ENCODE measurements at places on chromosomes 1 and 21.

- DNase-seq = no peak
Observed at GRCh38 chr1:89754518-89754917, 66.3 kb upstream of the LRRC8D start.

GRCh38 chr1:215228193-215228592 lies 145.7 kb downstream of the KCNK2 start:
- DNase-seq = no peak

DNA sequence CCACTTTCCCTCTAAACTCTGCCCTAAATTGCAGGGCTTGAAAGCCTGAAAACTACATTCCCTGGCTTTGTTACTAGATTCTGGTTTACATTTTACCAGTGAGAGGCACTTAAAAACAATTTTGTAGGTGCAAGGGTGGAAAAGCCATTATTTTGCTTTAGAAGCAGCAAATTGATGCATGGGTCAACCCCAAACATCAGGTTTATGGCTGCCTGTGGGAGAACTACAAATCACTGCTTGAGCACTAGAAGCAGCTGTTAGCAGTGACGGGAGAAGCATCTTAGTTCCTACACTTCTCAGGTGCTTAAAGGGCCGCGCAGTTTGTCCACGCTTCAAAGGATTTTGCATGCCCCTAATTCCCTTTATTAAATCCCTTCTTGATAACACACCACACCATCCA lies 417.2 kb downstream of the PCP4 start:
- no peak for DNase-seq

DNA sequence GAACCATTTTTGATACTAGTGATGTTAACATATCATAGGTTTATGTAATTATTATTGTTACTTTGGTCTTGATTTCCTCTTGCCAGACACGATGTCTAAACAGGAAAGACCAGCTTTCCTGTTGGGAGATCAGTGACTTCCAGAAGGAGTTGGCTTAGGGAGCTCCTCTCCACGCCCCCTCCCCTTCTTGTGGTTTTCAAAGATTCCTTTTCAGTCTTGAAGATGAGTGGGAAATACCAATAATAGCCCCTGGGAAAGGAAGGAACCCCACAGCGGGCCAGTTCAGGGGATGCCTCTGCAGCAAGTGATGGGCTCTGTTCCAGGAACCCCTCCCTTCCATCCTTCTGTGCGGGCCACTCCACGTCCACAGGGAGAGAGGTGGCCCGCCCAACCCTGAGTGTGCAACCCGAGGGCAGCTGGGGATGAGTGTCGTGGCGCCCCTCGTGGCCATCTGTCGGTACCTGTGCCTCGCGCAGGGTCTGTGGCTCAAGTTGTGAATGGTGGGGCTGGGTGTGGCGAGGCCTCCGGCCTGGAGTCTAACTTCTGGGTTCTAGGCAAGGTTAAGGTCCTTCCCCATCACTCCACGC lies 65.7 kb downstream of the TLR5 start:
- DNase-seq = no peak

- no peak for DNase-seq
Observed at GRCh38 chr1:116824631-116825206, 70.5 kb downstream of the CD2 start.

DNA sequence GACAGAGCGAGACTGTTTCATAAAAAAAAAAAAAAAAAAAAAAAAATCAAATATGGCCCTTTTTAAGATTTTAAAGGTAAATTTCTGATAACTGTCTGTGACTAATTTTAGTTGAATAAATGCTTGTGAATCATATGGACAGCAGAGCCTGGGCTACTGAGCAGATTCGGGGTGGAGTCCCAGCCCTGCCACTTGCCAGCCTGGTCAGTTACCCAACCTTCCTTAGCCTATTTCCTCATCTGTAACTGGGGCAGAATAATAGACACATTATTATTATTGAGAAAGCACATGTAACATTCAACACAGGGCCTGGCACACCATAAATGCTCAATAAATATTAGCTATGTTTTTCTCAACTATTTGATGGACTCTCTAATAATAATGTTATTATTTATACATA lies 11.2 kb upstream of the H3-3A start:
- DNase-seq = no peak

DNA sequence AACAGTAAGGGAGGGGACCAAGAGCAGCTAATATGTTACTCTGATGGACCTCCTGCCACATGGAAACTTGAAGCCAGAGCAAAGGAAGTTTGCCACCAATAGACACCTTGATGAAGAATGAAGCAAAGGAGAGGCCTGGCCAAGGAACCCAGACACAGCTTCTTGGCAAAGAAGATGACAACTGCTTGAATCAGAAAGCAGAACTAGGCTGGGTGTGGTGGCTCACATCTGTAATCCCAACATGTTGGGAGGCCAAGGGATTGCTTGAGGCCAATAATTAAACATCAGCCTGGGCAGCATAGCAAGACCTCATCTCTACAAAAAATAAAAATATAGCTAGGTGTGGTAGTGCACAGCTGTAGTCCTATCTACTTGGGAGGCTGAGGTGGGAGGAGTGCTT lies 31.7 kb upstream of the CAPZB start:
- no peak for DNase-seq

GRCh38 chr1:145778146-145778540 lies 45.8 kb downstream of the RNF115 start:
- no peak for DNase-seq

- DNase-seq = no peak
Observed at GRCh38 chr1:10594595-10595223, 120.0 kb downstream of the PEX14 start.

GRCh38 chr1:101190441-101190840 lies 46.4 kb upstream of the S1PR1 start:
- no peak for DNase-seq

GRCh38 chr1:201537891-201538611 lies 876 bp upstream of the NAV1 start:
- no peak for DNase-seq

DNA sequence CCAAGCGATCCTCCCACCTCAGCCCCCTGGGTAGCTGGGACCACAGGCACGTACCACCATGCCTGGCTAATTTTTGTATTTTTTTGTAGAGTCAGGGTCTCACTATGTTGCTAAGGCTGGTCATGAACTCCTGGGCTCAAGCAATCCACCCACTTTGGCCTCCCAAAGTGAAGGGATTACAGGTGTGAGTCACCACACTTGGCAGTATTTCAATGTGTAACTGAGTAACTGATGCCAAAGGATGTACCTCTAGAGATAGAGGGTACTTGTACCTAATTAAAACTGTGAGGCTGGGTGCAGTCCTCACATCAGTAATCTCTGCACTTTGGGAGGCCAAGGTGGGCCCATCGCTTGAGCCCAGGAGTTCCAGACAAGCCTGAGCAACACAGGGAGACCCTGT lies 258.7 kb upstream of the DMRTA2 start:
- no peak for DNase-seq

GRCh38 chr1:23546897-23547584 lies 12.3 kb downstream of the ID3 start:
- DNase-seq = no peak

GRCh38 chr1:172343240-172344160 lies 77.0 kb upstream of the C1orf105 start:
- DNase-seq = no peak

DNA sequence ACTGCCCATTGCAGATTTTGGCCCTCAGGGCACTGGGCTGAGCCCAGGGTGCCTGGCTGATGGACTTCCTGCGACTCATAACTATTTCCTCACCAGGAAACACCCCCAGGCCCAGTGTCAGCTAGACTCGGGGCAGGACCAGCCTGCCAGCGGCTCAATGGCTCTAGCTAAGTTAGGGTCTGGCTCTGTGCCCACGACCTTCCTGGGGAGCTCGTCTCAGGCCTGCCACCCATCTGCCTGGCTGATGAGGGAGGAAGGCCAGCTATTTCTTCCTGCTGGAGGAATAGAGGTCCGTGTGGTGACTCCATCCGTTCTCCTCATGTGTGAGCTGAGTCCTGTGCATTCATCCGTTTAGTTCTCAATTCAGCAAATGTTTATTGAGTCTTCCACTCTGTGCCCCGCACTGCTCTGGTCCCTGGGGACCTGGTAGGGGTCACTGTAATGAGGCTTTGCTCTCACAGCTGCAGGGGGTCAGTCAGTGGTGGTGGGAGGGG lies 44.5 kb downstream of the KIRREL1 start:
- no peak for DNase-seq

DNA sequence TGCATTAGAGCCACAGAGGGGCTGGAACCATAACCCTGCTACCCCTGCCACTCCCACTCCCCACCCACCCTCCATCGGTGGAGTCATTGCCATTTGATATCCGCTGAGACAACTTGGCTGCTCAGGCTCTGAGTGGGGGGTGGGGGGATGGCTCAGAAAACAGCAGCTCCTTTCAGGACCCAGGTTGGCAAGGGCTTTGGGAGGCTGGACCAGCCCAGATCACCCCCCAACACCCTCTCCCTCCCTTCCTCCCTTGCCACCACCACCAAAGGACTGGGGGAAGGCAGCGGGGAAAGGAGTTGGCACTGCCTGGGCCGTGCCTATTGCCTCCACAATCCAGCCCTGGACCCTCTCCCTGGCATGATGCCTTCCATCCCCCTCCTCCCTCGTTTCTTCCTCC lies 1.7 kb downstream of the KCNJ10 start:
- no peak for DNase-seq

DNA sequence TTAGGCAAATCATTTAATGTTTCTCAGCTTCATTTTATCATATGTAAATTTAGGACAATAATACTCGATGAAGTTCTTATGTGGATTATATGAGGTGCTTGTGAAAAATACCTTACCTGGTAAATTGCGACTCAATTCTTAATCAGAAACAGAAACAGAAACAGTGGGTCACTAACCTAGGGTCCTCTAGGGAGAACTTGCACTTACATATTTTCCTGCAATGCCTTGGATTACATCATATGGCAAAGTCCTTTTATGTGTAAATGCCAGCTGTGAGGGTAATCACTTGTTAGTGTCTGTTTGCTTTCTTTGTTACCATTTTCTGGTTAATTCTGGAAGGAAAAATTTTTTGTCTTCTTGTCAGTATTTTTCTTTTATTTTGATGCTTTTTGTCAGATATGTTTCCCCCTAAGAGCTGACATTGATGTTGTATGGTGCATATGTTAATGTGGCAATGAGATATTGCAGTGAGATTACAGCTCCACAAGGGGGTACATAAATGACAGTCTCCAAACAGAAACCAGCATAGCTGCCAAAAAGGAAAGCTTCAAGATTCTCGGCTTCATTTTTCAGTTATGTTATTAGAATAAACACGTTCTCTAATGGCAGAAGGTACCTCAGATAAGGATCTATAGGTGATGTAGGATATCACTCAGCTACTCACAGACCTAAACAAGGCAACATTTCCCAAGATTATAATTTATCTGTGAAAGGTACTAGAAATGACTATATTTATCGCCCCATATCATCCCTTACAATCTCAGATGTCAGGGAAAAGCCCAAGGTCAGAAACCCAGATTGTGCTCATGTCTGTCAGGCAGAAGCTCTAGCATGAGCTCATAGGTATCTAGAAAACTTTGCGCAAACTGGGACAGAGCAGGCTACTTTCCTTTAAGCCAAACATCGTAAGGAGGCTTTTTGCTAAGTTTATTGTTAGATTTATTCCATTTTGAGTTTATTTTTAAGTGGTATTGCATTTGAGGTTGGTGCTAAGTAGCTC lies 119.9 kb downstream of the FASLG start:
- no peak for DNase-seq

- DNase-seq = no peak
Observed at GRCh38 chr1:14842361-14842760, 243.9 kb downstream of the KAZN start.

- DNase-seq = no peak
Observed at GRCh38 chr1:9305216-9305615, 12.5 kb downstream of the SPSB1 start.

DNA sequence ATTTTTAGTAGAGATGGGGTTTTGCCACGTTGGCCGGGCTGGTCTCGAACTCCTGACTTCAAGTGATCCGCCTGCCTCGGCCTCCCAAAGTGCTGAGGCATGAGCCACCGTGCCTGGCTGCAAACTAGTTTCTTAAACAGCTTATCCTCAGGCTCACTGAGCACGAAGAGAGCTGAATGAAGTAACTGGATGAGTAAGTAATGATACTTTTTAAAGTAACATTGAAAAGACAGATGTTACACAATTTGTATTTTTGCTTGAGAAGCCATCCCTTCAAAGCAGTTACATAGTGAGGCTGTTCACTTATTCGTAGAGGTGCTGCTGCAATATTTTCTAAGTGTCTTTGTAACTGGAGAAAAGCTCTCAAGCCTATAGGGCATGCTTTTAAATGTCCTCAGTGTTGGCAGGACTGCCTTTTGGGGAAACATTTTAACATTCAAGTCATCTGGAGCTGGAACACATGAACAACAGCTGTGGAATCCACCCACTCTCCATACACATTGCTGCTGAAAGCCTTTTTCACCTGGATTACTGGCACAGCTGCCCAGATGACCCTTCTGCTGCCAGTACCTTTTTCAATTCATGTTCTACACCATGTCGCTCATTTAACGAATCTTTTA lies 2.7 kb upstream of the YBX1 start:
- DNase-seq = no peak

- no peak for DNase-seq
Observed at GRCh38 chr1:31795096-31795675, 20.6 kb downstream of the SPOCD1 start.

- no peak for DNase-seq
Observed at GRCh38 chr1:163410073-163410999, 88.6 kb downstream of the NUF2 start.

DNA sequence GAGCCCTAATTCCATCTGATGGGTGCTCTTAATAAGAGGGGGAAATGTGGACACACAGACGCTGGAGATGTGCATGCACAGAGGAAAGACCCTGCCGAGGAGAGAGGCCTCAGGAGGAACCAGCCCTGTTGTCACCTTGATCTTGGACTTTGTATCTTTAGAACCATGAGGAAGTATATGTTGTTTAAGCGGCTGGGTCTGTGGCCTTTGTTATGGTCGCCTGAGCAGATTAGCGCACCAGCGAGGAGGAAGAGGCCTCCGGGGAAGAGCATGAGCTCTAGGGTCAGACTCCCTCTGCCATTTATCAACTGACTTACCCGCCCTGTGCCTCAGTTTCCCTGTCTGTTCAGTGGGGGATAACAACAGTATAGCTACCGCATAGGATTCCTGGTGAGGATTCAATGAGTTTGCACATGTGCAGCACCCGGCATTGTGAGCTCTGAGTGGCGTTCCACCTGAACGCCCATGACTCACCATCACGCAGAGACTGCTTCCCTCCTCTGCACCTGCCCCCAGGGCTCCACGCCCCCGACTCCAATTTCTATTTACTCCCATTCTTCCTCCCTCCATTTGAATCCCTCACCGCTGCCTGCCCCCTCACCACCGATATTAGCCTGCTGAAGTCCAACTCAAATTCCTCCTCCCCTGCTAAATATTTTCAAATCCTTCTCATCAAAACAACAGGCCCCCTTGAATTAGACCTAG lies 67.2 kb downstream of the ATP5PO start:
- no peak for DNase-seq
